RPMI8226 (cell line): ENCODE measurements at places on chromosomes 1 and 21.

DNA sequence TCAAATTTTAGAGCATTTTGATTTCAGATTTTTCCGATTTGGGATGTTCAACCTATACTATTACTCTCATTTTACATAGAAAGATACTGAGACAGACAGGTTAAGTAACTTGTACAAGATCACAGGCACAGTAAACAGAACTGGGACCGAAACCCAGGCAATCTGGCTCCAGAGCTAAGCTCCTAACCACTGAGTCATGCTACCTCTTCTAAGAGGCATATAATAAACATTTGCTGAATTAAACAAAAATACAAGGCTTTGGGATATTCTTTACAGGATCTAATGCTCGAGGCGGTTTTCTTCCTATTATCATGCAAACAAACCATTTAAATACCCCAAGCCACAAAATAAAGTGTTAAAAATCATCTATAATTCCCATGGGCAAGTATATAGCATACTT is 50.3 kb downstream of the MCOLN2 start:
- no peak for DNase-seq

- peak; percentile 29 for DNase-seq
Measured at GRCh38 chr1:63693944-63694571, 79.8 kb upstream of the ROR1 start.

DNA sequence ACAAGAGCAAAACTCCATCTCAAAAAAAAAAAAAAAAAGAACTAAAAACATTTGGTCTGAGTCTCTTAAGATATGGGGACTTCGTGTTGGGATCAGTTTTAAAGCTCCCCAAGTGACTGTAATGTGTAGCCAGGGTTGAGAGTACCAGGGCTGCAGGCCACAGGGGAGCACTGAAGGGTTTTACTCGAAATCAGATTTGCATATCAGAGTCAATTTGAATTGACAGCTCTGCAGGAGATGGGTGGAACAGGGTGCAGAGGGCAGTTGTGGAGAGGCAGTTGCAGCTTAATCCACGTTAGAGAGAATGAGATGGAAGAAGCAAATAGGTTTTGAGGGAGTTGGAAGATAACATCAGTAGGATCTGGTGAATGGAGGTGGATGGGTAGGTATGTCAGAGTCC is 20.6 kb upstream of the ELOA start:
- DNase-seq: no peak

- DNase-seq: no peak
Measured at GRCh38 chr1:194279975-194280374, 1093.6 kb upstream of the B3GALT2 start.

DNA sequence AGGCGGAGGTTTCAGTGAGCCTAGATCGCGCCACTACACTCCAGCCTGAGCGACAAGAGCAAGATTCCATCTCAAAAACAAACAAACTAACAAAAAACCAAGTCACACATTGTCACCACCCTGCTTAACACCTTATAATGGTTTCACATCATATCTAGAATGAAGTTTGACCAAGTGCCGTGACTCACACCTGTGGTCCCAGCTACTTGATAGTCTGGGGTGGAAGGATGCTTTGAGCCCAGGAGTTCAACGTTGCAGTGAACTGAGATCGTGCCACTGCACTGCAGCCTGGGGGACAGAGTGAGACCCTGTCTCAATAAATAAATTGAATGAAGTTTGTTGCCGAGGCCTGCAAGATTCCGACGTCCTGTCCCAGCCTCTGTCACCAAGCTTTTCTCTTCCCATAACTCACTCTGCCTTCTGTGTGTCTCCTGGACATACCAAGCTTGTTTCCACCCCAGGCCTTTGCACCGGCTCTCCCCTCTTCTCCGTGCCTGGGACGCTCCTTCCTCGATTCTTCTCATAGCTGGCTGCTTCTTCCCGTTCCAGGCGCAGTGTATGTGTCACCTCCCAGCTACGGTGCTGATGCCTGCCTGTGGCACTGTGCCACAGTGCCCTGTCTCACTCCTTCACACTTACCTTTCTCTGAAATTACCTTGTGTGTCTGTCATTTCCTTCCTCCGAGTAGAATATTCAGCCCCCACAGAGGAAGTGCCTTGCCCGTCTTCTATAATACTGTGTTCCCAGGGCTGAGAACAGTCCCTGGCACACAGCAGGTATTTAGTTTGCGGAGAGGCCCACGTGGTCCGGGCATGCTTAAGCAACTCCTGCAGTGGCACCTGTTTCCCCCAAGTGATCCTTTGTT is 3.8 kb upstream of the SELENON start:
- no peak for DNase-seq

DNA sequence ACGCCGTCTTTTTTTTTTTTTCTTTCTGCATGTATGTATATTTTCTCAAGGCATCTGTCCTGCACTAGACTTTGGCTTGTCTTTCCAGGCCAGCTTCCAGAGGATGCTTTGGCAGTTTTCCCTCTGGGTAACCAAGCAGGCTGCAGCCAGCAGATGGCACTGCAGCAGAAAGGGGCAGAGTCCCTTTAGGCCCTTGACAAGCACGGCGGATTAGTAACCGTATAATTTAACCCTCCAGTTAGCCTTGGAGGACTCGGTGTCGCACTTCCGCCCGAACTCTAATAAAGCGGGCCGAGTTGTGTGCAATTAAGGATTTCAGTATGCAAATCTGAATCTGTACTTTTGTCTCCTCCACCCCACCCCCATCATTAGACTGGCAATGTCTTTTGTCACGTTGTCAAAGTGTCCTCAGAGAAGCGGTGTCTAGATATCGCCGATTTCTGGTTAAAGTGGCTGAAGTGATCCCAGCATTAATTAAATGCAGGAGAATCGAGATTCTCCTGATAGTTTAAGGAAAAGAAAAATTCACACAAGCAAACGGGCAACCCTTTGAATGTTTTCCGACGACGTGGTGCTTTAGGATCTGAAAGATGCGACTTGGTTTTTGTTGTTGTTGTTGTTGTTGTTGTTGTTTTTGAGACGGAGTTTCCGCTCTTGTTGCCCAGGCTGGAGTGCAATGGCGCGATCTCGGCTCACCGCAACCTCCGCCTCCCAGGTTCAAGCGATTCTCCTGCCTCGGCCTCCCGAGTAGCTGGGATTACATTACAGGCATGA is 1.1 kb upstream of the TMEM167B start:
- no peak for DNase-seq

DNA sequence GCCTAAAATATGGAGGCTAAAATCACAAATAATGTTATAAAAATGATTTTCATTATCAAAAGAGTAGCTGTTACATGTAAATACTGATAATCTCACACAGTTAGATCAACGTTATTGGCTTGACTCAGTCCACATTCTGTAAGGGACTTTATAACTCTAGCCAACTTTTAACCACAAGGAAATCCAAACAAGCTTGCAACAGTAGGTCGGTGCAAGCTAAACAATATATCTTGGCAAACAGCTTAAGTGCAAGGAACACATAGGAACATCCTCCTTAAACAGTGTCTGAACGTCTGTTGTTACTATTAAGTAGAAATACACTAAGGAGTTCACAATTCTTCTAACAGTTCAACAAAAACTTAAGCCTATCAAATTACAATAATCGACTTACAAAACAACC is 126.7 kb downstream of the EIF4G3 start:
- DNase-seq: no peak

DNA sequence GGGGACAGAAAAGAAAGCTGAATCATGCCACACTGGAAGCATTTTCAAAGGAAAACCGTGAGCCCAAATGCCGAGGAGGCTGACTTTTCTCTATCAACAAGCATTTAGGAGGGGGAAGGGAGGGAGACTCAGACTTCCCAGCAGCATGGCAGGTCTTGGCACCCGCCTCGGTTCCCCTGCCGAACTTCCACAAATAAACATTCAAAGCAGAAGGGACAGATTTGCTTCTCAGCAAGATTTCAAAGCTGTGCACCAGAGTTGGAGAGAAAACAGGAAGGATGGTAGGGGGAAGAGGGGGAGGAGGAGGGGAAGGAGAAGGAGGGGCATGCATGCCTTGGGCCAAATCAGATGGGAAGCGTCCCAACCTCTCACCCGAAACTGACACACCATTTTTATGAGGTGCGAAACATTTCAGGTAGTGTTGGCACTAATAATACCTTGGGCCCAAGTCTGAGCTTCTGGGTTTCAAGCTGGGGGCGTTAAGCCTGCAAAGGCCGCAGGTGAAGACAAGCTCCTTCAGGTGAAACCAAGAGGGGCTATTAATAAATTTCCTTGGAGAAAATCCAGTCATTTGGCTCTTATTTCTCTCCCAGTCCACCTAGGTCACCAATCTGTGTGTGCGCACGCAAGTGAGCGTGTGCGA is 26.4 kb downstream of the ABCA4 start:
- no peak for DNase-seq

GRCh38 chr21:45499970-45500577 is 42.2 kb downstream of the SLC19A1 start:
- DNase-seq: no peak

DNA sequence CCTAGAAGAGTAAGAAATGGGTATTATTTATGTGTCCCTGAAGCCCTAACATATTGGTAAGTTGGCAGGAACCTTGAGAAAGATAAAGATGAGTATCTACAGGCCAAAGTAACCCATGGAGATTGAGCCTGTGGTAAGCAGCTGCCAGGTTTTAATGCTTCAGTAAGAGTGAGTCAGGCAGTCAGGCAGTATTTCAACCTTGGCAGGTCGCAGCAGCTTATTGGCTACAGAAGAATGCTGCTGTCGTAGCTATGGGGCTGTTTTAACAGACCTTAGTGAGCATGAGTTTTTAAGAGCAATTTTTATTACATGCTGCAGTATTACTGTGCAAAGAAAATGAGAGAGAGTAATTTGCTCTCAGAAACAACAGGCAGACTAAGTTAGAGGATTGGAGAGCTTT is 10.3 kb upstream of the SLC30A10 start:
- no peak for DNase-seq
